ENCODE measurements at places on chromosomes 4 and X.

GRCh38 chr4:148542922-148543623 is 100.9 kb upstream of the NR3C2 start:
- DNase-seq = no peak

DNA sequence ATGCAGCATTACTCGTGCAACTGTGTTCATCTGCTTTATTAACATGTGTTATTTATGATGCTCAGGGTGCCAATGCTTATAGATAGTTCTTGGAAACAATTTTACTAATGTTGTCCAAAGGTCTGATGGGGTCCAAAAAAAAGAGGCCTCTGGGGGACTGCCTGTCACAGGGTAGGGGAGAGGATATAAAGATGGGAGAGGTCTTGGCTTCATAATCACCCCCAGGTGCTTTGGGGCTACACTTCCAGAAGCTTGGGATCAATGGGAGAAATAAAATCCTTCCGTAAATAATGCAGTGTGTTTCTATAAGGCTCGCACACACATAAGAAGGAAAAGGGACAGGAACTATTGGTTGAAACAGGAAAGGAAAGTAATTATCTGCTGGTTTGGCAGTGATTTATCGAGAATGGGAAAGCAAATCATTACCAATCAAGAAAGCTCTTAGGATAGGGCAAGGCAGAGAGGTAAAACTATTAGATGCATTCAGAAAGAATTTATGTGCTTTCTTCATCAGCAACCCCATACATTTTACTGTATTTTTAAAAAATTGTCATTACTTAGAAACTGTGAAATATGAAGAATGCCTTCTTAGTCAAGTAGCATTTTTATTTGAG is 571.3 kb downstream of the PACRGL start:
- no peak for DNase-seq

DNA sequence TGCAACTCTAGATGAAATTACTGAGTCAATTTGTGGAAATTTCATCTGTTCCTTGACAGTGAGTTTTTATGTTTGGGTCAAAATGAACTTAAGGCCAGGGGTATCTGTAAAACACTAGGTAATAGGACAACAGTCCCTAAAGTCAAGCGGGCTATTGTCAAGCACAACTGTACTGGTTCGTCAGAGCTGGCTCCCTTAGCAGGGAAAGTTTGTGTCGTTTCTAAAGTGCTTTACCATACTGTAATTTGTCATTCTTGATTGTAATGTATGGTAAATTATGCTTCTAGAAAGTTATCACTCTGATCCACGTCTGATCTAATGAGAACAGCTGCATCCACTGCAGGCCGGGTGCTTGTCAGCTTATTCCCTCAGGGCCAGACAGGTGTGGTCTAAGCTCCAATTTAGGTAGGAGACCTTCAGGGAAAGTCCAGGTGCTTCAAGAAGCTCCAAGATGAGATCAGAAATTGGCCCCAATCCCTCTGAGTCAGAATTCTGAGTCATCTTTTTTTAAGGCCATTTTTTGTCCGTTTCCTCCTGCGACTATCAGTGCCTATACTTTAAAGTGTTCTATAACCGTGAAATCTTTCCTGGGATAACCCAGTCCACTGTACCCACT is 92.2 kb downstream of the PALLD start:
- no peak for DNase-seq

DNA sequence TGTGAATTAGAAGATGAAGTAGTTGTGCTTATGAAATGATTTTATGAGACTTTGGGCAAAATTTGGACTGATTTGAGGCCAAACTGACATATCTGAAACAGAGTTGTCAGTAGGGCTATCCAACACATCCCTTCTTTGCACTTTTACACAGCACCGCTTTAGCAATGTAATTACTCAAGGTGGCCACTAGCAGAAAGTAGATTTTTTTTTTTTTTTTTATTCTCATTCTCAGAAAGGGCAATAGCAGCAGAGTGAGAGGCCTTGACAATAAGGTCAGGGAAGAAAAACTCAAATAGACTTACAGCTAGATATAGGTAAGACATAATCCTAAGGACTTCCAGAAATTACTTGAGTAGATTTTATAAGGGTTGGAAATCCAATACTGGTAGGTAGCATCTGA is 414.3 kb downstream of the NAP1L3 start:
- no peak for DNase-seq

DNA sequence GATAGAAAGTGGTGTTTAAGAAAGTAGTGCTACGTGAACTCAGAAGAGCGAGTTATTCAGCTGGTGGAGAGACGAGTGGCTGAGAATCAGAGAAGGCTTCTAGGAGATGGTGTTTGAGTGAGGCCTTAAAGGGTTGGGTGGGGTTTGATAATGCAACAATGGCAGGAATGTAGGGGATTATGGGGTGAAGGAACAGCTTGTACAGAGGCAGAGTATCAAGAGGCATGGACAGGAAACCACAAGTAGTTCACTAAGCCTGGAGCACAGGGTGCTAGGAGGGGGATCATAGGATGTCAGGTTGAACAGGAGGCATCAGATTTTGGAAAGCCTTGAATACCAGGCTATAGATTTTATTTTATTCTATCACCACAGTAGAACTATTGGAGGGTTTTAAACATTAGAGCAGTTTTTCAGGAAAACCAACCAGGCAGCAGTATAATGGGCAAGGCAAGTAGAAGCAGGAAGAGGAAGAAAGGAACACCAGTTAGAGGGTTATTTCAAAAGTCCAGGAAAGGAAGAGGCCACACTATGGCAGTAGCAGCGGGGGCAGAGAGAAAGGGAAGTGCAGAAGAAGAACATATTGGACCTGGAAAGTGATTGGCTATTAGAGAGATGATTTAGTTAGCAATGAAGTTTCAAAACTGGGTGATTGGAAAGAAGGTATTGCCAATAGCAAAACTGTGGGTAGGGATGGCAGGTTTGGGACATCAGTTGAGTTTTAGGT is 99.2 kb downstream of the DOCK11 start:
- DNase-seq = no peak

GRCh38 chrX:47384502-47384901 is 14.1 kb downstream of the ZNF157 start:
- DNase-seq = peak; percentile 67

DNA sequence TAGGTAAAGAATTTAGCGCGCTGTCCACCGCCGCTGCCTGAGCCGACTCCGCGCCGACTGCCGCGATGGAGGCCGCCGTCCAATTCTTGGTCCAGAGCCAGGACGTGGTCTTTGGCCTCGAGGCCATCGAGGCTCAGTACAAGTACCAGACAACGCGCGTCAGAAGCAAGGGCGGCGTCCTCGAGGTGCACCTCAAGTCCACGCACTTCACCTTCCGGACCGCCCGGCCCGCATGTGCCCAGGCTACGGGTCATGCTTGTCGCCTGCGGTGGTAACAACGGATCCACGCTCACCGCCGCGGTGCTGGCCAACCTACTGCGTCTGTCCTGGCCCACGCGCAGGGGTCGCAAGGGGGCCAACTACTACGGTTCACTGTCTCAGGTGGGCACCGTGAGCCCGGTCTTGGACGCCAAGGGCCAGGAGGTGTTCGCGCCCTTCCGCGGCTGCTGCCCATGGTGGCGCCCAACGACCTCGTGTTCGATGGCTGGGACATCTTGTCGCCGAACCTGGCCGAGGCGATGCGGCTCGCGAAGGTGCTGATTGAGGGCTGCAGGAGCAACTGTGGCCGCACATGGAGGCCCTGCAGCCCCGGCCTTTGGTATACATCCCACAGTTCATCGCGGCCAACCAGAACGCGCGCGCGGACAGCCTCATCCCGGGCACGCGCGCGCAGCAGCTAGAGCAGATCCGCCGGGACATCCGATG is 128.0 kb downstream of the ANAPC4 start:
- DNase-seq = no peak

- DNase-seq = peak; percentile 6
Measured at GRCh38 chr4:1683736-1684505, at the start of gene FAM53A. Gene FAM53A (minus strand): TSS chr4:1684313. CDS start chr4:1668741, 15,572 bp downstream.

Measured in stimulated activated CD4-positive, alpha-beta T cell treated with anti-CD3 and anti-CD28 coated beads, Interleukin-1b, Interleukin-23, amount 100 ng/mL, for 24 hours (primary cell).